Effector memory CD8-positive, alpha-beta T cell (primary cell): ENCODE measurements at places on chromosomes 6 and 20.

DNA sequence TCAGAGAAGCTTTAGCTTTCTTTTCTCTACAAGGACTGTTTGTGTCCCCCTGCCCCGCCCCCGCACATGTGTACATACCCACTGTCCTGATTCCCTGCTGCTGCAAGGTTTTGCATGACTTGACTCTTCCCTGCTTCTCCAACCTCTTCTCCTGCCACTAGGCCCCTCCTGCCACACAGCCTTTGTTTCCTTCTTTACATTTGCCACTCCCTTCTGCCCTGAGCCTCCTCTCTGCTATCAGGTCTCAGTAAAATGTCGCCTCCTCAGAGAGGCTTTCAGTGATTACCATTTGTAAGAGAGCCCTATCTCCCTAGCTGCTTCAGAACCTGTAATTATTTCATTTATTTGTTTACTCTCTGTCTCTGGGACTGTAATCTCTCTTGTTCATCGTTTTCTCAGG, 56.4 kb upstream of the VSTM2L start:
- H3K4me1 ChIP-seq, result no peaks in the 10 kb centered on the region
- no peak overlapping the region for H3K4me3 ChIP-seq

DNA sequence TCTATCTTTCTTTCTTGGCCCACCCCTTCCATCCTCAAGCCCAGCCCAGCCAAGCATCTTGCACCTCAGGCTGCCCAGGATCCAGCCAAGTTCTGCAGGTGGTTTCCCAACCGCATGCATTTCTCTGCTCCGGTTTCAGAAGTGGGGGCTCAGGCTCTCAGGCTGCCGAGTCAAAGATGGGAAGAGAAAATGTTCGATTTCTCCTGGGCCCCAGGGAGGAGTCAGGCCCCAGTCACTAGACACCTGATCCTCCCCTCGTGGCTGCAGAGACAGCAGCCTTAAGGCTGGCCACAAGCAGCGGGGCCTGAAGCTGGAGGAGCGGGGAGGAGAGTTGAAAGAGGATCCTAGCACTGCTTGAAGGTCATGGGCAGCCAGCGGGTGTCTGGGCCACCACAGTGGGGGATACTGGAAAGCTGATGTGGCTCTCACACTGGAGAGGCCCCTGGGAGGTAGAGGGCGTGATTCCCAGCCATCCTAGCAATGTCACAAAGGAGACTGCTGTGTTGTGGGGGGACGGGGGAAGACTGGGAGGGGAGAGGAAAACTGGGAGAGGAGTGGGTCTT, 42.2 kb upstream of the ZFAND3 start:
- no peak for DNase-seq
- no peaks in the 10 kb centered on the region for H3K36me3 ChIP-seq
- H3K27ac ChIP-seq, result no peak overlapping the region
- H3K4me3 ChIP-seq, result no peak overlapping the region
- peaks cover 29% of the 10 kb centered on the region for H3K27me3 ChIP-seq

GRCh38 chr20:61725145-61725544, 340.5 kb downstream of the TAF4 start:
- no peak overlapping the region for H3K27ac ChIP-seq
- H3K36me3 ChIP-seq, result no peaks in the 10 kb centered on the region
- H3K27me3 ChIP-seq, result no peaks in the 10 kb centered on the region
- no peak for DNase-seq
- peaks cover 4% of the 10 kb centered on the region for H3K4me1 ChIP-seq

DNA sequence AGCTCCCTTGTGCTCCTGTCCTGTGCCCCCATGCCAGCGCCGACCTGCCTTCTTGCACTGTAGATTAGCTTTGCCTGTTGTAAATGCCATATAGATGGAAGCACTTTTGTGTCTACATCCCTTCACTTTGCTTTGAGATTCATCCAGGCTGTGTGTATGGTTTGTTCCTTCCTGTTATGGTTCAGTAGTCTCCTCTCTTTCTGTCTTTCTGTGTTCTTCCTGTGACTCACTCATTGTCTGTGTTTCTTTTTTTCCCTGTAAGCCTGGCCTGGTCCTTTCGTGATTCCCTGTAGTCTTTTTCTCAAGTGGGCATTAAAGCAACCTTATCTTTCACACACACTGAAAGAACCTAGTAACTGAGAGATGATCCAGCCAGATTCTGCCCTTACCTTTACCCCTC, 66.6 kb downstream of the JARID2 start:
- no peak for DNase-seq
- no peak overlapping the region for H3K4me3 ChIP-seq
- H3K36me3 ChIP-seq, result peaks cover 7% of the 10 kb centered on the region
- peak overlapping the region; percentile 23 for H3K27ac ChIP-seq
- H3K4me1 ChIP-seq, result peaks cover 70% of the 10 kb centered on the region

GRCh38 chr6:108039681-108040080, 34.9 kb downstream of the OSTM1 start:
- H3K27me3 ChIP-seq, result no peaks in the 10 kb centered on the region
- no peaks in the 10 kb centered on the region for H3K4me1 ChIP-seq
- no peak overlapping the region for H3K4me3 ChIP-seq

- peaks cover 17% of the 10 kb centered on the region for H3K36me3 ChIP-seq
- no peak overlapping the region for H3K4me3 ChIP-seq
- H3K27me3 ChIP-seq, result no peaks in the 10 kb centered on the region
- no peaks in the 10 kb centered on the region for H3K4me1 ChIP-seq
- no peak for DNase-seq
Measured at GRCh38 chr6:36920546-36920945, 34.0 kb upstream of the PI16 start.

DNA sequence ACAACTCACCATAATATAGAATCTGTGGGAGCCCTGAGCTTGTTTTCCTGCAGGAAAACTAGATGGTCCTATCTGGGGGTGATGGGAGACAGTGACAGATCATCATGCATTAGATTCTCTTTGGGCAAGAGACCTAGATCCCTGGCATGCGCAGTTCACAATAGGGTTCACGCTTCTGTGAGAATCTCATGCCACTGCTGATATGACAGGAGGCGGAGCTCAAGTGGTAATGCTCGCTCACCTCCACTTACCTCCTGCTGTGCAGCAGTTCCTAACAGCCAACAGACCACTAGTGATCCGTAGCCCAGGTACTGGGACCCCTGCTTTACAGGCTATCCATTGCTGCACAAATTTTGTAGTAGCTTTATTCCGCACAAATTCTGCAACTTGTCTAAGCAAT, 84.5 kb downstream of the HIVEP2 start:
- H3K27me3 ChIP-seq, result no peaks in the 10 kb centered on the region
- H3K27ac ChIP-seq, result peak overlapping the region; percentile 61
- H3K36me3 ChIP-seq, result peaks cover 12% of the 10 kb centered on the region

- no peak overlapping the region for H3K4me3 ChIP-seq
- no peaks in the 10 kb centered on the region for H3K27me3 ChIP-seq
- no peak for DNase-seq
- peaks cover 5% of the 10 kb centered on the region for H3K4me1 ChIP-seq
- peak overlapping the region; percentile 44 for H3K27ac ChIP-seq
Measured at GRCh38 chr20:57843941-57844625, 134.3 kb upstream of the PMEPA1 start.

DNA sequence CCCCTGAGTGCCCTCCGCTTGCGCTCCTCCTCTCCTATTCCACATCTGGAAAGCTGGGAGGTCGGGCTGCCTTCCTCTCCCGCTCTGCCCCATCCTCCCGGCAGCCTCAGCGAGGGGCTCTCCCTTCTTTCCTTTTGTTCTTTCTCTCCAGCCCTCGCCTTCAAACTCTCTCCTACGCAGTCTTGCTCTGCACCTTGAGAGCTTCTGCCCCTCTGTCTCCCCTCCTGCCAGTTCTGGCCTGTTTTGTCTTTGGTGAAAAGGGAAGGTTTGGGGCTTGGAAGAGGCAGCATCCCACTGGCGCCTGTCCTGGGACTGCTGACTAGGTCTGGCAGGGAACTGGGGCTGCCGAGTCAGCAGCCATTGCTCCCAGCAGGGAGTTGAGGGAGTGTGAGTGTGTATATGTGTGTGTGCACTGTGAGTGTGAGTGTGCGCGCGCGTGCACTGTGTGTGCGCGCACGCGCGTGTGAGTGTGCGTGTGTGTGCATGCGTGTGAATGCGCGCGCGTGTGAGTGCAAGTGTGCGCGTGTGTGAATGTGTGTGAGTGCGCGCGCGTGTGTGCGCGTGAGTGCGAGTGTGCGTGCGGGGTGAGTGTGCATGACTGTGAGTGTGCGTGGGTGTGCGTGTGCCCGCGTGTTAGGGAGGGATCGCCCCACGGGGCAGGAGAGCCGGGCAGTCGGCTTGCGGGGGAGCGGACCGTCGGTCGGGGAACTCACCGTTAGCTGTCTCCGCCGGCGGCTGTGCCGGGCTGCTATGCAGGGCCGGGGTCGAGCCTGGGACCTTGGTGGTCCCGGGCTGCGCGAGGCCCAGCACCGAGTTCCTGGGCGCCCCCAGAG, 523 bp downstream of the CPXM1 start:
- no peak for DNase-seq
- peak overlapping the region; percentile 84 for H3K4me3 ChIP-seq
- peaks cover 100% of the 10 kb centered on the region for H3K27me3 ChIP-seq
- peak overlapping the region; percentile 87 for H3K27ac ChIP-seq
- peaks cover 2% of the 10 kb centered on the region for H3K36me3 ChIP-seq

DNA sequence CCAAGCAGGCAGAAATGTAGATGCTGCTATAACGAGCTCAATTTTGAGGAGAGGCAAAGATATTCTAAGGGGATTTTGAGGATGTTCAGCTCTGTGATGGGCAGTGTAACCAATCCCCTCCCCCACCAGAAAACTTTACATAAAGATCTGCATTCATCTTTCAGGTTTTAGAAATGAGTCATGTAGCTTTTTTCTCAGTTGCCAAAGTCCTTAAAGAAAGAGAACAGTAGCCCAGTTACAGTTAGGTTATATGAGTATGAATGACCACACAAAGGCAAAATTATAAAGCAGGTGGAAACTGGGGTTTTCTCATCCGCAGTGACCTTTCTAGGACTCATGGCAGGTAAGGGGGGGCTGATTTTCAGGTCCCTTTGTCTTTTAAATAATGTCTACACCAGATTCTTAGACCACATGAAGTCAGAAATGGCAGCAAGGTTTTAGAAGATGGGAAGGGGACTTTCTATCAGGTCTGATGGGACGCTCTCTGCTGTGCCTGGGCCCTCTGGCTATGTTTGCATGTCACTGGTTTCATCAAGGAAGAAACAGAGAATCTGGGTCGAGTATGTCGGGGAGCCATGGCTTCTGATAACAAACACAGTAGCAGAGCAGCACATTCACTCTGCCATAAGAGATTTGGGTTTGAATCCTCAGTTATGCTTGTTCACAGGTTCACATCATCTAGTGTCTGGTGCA, 94.7 kb downstream of the CLIC5 start:
- H3K4me3 ChIP-seq, result no peak overlapping the region
- H3K4me1 ChIP-seq, result peaks cover 2% of the 10 kb centered on the region
- no peak overlapping the region for H3K27ac ChIP-seq

DNA sequence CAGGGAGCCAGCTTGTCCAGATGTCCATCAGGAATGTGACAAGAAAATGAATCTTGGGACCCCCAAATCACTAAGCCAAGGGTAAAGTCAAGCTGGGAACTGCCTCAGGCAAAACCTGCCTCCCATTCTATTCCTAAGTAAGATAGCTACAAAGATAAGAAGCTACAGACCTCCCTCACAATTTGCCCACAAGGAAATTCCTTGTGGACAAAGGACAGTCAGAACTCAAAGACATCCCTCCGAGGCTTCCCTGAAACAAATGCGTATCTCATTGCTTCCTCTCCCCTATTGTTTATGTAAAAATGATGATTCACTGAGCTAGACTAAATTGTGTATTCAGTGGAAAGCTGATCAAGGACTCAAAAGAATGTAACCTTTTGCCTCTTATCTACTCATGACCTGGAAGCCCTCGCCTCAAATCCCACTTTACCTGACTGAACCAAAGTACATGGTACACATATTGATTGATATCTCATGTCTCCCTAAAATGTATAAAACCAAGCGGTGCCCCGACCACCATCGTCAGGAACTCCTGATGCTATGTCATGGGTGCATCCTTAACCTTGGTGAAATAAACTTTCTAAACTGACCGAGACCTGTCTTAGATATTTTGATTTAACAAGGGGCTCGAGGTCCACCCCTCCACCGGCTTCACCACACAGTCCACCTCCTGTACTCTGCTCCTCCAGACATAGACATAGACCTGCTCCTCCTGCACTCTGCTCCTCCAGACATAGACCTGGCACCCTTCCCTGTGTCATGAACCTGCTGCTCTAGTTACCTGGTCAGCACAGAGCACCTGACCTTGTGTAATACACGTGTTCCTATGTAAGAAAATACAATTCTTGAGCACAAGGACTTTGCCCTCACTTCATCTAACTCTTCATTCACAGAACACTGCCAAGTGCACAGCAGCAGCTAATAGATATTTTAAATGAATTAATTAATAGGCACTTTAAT, 81.4 kb downstream of the WDR27 start:
- DNase-seq, result no peak
- no peak overlapping the region for H3K4me3 ChIP-seq
- no peaks in the 10 kb centered on the region for H3K36me3 ChIP-seq
- no peaks in the 10 kb centered on the region for H3K4me1 ChIP-seq
- H3K27ac ChIP-seq, result no peak overlapping the region
